HCEC 1CT (cell line): ENCODE measurements at places on chromosomes 3 and 15.

GRCh38 chr3:643376-643775, 446.8 kb downstream of the CHL1 start:
- no peak for DNase-seq

DNA sequence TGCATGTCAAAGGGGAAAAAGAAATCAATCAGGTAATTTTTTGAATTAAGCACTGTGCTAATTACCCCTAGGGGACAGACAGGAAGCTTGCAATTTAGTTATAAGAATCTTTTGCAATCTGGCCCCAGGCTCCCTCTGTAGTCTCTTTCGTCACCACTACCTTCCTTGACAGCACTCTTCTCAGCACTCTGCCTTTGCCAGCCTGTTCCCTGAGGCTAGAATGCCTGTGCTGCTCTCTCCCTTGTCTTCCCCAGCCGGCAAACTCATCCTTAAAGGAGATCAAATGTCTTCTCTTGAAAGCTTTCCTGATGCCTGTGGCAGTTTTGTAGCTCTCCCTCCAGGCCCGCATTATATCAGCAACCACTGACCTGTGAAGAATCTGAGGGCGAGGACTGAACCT, 32.4 kb upstream of the PRTG start:
- no peak for DNase-seq

DNA sequence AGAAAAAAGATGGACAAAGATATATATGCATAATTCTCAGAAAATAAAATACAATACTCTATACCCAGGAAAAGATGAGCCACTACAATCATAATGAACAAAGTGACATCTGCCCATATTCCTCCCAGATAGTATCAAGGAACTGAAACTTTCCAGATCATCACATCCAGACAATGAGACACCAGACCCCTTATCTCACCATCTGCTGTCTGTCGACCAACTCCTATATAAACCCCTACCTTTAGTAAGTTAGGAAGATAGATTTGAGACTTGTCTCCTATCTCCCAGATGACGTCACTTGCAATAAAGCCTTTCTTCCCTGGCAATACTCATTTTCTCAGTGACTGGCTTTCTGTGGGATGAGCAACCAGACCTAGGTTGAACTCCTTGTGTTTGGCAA, 1071.6 kb downstream of the PLOD2 start:
- no peak for DNase-seq

DNA sequence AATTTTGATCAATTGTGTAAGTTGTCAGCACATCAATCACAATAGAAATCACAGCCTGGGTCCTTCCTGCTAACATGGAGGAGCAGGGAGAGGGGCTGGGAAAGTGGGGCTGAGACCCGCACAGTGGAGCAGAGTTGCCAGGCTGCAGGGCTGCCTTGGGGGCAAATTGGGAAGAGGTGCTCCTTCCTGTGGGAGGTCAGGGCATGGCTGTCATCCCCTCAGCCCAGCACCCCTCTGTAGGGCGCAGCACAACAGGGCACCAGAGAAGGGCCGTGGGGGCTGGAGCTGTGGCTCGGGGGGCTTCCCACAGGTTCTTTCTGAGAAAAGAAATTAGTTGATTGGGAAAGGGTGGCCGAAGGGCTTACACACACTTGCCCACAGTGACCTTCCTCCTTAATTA, 126.3 kb downstream of the NSMCE3 start:
- DNase-seq = no peak

DNA sequence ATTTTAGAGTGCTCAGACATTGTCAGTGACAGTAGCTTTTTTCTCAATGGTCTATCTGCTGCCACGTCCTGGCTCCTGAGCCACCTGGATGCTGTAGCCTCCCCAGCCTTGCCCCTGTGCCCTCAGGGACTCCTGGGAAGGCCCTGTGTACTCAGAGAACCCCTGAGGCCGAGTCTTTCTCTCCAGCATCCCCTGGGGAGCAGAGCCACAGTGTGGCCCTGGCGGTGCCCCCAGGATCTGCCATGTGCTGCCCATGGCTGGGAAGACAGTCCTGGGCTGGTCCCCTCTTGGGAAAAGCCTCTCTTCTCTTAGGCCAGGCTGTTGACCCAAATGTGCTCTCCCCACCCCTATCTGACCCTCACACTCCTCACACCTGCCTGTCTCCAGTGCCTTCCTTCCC, 5.0 kb downstream of the MYD88 start:
- DNase-seq = no peak

- no peak for DNase-seq
These were observed 21.6 kb downstream of the BUB1B start for GRCh38 chr15:40182358-40183029.
